ENCODE measurements at places on chromosomes 13 and 19.

DNA sequence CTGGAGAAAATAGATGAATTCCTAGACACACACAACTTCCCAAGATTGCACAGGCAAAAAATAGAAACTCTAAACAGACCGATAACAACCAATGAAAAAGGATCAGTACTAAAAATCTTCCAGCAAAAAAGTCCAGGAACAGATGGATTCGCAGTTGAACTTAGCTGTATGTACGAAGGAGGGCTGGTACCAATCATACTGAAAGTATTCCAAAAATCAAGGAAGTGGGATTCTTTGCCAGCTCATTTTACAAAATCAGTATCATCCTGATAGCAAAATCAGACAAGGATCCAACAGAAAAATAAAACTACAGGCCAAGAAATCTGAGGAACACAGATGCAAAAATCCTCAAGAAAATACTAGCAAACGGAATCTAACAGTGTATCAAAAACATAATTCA lies 6.5 kb upstream of the LILRB2 start:
- H3K4me1 ChIP-seq, result no peaks in the 10 kb centered on the region

GRCh38 chr13:94515374-94515773 lies 35.9 kb upstream of the DCT start:
- DNase-seq, result no peak
- no peak overlapping the region for H3K4me3 ChIP-seq
- no peaks in the 10 kb centered on the region for H3K4me1 ChIP-seq
- no peak overlapping the region for H3K27ac ChIP-seq
- H3K36me3 ChIP-seq, result no peaks in the 10 kb centered on the region

- H3K27ac ChIP-seq, result no peak overlapping the region
- H3K36me3 ChIP-seq, result no peaks in the 10 kb centered on the region
- no peak for DNase-seq
- H3K27me3 ChIP-seq, result no peaks in the 10 kb centered on the region
- H3K4me1 ChIP-seq, result no peaks in the 10 kb centered on the region
Measured at GRCh38 chr19:27881213-27881612, 1331.7 kb downstream of the UQCRFS1 start.

DNA sequence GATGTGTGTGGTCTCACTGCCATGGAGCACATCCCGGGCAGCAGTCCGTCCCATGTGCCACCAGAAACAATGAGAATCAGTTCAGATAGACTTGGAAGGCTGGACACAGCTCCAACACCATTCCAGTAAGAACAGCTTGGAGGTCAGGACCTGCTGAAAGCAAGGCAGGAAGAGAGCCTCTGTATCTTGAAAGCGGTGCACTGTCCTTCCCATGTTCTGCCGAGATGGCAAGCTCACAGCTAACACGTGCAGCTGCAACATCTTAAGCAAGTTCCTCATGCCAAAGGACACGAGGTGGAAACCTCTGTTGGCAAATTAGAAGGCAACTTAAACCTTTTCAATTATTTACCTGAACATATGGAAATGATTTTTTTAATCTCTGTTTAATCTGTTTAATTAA lies 175.4 kb downstream of the DLEU7 start:
- DNase-seq, result no peak
- H3K27ac ChIP-seq, result no peak overlapping the region
- H3K4me3 ChIP-seq, result no peak overlapping the region

DNA sequence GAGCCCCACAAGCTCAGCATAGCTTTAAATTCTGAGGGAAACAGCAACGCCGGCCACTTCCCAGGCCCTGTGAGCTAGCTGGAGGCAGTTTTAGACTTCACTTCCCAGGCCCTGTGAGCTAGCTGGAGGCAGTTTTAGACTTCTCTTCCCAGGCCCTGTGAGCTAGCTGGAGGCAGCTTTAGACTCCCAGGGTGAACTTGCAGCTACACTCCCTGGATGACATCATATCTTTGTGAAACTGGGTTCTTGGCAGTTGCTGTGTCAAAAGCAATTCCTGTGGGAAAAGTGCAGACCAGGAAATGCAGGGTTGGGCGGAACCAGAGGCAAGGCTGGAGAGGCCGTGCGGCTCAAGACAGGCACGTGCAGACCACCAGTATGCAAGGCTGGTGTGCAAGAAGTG lies 12.7 kb downstream of the SOX1 start:
- no peak for DNase-seq
- H3K4me3 ChIP-seq, result no peak overlapping the region
- H3K27me3 ChIP-seq, result peaks cover 66% of the 10 kb centered on the region
- H3K36me3 ChIP-seq, result no peaks in the 10 kb centered on the region
- no peak overlapping the region for H3K27ac ChIP-seq

All from lower lobe of right lung (tissue), 2 donors.